ENCODE measurements at places on chromosomes 4 and X. TPM values are rescaled to one million over a fixed set of nuclear protein-coding genes. Genes with fewer than 3 reads are reported as not detected.

SSX2B gene
- total RNA-seq, result not detected

ZNF732 gene
- not detected for total RNA-seq

PRKG2 gene
- 0.40 TPM for total RNA-seq

PRRG3 gene
- total RNA-seq, result not detected

RENBP gene
- total RNA-seq, result not detected

MAGIX gene
- total RNA-seq, result 12.5 TPM

NAP1L3 gene
- total RNA-seq, result 1.9 TPM

EFNB1 gene
- 142 TPM for total RNA-seq

GUCY1B1 gene
- total RNA-seq, result 3.1 TPM

TRPC5OS gene
- not detected for total RNA-seq

PRDM8 gene
- 9.4 TPM for total RNA-seq

All from PC-3 (cell line).